ENCODE measurements at places on chromosomes 16 and 17. TPM values are rescaled to one million over a fixed set of nuclear protein-coding genes. Genes with fewer than 3 reads are reported as not detected.

NPIPB8 gene
- not detected for total RNA-seq

TPPP3 gene
- total RNA-seq, result 0.59 TPM

GRIN2A gene
- total RNA-seq, result 1.5 TPM

YPEL2 gene
- total RNA-seq, result 24.2 TPM

LHX1 gene
- not detected for total RNA-seq

Measured in osteoblast (primary cell).